Stimulated activated CD4-positive, alpha-beta T cell treated with anti-CD3 and anti-CD28 coated beads, Interleukin-1b, Interleukin-23, amount 100 ng/mL, for 1 hour (primary cell): ENCODE measurements at places on chromosomes 12 and 14.

DNA sequence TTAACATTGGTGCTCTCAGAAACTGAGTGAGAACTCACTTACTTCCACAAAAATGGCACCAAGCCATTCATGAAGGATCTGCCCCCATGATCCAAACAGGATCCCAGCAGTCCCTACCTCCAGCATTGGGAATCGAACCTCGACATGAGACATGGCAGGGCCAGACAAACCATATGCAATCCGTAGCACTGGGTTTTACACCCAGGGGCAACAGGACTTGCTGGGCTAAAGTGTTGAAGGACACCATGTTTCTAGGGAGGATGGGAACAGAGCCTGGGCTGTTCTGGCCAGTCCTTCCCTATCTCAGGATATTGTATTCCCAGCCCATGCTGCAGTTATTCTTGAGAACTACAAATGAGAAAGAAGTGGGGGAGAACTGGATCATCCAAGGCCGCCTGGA, 36.6 kb downstream of the SERPINA3 start:
- no peak for DNase-seq

DNA sequence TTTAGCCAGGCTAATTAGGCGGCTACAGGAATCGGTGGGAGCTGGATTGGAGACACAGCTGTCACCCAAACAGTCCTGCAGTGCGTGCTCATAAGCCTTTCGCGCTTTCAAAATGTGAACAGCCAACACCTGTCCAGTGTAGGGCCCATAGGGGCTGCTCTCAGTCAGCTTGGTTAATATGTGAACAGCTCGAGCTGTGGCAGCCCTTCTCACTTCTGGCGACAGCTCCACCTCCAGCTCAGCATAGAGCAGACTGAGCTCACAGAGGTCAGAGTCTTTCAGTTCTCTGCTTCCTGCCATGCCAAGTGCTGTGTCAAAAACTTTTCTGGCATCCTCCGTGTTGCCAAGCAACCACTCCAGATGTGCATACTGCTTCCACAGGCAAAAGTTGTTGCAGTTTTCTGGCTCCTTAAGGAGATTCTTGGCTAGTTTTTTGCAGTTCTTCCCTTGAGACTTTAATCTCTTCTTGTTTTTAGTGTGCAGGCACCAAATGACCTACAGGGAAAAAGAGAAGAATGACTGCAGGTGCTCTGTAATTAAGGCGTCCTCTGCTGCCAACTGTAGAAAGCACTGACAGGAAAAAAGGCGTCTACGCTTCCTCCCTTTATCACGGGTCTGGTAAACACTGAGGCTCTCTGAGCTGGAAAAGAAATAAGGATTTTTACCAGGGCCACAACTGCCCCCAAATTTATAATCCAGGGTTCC, 32.5 kb downstream of the PSMC1 start:
- DNase-seq: no peak

DNA sequence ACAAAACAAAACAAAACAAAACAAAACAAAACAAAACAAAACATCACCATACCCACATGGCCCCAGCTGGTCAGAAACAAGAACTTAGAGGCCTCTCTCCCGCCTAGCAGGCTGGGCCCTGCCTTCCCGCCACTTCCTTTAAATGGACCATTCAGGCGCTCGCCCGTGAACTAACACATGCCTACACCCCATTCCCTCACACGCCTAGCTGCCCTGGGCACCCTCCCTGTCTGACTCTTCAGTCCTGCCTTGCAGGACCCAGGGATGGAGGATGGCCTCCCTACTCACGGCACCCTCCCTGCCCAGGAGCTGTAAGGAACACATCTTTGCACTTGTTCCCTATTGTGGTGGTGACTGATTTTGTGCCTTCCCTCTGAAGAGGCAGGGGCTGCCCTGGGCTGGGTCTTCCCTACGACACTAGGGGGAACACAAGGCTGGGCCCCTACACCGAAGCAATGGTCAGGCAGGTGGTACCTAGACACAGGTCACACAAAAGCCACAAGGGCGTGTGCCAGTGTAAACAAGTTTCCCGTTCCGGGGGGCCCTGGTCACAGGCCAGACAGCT, 21.5 kb downstream of the P2RX2 start:
- no peak for DNase-seq

DNA sequence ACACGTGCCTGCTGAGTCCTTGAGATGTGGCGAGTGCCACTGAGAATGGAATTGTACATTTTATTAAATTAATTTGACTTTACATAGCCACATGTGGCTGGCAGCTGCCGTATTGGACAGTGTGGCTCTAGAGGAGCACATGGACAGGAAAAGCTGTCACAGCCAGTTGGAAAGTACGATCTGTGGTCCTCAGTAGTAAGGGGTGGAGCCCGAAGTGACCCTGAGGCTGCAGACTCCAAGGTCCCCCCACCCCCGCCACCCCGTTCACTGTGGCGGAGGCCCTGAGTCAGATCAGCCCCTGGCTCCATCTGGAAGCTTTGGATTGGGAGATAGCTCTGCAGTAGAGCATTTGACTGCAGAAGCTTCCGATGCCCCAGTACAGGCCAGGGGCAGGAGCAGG, 25.8 kb upstream of the BEGAIN start:
- DNase-seq: no peak

- DNase-seq: no peak
Observed at GRCh38 chr14:22491683-22492621, 97.1 kb downstream of the DAD1 start.

DNA sequence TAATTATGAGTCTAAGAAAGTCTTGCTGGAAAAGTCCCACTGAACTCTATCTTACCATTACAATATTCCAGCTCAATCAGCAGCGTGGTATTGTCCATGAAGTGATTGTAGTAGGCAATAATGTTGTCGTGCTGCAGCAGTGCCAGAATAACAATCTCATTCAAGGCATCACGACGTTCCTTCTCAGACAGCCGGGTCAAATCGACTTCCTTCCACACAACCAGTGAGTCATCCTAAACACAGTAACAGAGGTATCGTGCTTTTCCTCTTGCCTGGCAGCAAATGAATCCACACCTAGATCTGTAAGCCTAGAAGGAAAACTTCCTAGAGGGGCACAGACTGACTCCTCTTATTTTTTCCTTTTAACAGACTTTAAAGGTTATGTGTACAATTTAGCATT, 2.9 kb downstream of the NEK9 start:
- DNase-seq: no peak

GRCh38 chr14:92459030-92459949, 54.3 kb upstream of the RIN3 start:
- no peak for DNase-seq

GRCh38 chr12:11973396-11973795, 97.3 kb upstream of the BCL2L14 start:
- DNase-seq: no peak

DNA sequence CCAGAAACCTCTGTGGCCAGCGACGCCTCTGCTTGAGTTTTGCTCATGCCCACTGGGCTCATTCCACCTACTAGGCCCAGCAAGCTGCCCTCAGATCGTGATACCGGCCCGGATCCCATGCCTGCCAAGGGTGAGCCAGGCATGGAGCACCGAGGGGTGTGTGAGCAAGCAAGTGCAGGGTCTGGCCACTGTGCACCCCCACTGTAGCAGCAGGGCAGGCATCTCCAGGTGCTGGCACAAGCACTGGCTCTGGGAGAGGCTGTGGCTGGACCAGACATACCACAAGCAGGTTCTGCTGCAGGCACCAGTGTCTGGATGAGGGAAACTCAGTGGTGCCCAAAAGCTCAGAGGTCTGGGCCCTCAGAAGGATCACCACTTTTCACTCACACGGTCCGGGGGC, 20.6 kb downstream of the FAM186A start:
- no peak for DNase-seq

DNA sequence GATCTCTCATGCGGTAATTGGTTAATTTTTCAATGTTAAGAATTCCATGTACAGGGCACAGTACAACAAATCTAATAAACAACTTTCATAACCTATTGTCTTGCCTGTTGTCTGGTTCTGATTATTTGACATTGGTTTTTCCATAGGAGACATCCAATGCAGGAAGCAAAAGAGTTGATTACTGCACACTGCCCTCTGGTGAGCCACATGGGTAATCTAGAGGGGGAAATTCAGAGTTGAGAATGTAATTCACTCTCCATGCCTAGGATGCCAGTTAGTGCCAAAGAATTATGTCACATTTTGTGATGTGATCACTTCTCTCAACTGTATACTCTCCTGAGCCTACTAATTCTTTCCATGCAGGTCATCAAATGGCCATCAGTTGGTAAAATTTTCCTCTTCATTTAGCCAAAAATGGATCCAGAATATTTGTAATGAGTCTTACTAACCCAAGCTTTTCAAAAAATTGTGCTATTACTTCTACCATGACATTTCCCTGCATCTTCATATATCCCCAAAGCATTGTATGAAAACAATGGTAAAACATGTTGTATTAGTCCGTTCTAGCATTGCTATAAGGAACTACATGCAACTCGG, 17.7 kb upstream of the CCDC91 start:
- no peak for DNase-seq

GRCh38 chr12:116172224-116172849, 105.2 kb downstream of the MED13L start:
- no peak for DNase-seq

- DNase-seq: no peak
Observed at GRCh38 chr12:48058771-48059170, 47.1 kb downstream of the SENP1 start.

DNA sequence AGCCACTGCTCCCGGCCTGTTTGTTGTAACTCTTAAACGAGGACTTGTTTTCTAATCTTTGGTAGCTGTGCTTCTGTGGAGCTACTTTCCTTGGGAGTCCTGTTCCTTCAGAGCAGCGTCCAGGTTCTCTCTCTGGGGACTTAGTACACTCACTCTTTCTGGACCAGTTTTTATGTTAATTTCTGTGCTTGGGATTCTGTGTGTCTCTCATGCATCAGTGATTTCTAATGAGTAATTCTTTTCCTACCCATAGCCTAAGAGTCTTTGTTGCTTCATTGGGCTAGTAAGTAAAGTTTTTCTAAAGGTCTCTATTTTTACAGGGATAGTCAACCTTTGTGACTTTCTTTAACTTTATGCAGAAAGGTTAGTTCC, 289.3 kb downstream of the FBXL14 start:
- no peak for DNase-seq

- no peak for DNase-seq
Observed at GRCh38 chr12:68962877-68963855, 30.2 kb upstream of the CPM start.
